Hypothalamus (tissue), 51 donors: ENCODE measurements at places on chromosomes 13 and 19.

DNA sequence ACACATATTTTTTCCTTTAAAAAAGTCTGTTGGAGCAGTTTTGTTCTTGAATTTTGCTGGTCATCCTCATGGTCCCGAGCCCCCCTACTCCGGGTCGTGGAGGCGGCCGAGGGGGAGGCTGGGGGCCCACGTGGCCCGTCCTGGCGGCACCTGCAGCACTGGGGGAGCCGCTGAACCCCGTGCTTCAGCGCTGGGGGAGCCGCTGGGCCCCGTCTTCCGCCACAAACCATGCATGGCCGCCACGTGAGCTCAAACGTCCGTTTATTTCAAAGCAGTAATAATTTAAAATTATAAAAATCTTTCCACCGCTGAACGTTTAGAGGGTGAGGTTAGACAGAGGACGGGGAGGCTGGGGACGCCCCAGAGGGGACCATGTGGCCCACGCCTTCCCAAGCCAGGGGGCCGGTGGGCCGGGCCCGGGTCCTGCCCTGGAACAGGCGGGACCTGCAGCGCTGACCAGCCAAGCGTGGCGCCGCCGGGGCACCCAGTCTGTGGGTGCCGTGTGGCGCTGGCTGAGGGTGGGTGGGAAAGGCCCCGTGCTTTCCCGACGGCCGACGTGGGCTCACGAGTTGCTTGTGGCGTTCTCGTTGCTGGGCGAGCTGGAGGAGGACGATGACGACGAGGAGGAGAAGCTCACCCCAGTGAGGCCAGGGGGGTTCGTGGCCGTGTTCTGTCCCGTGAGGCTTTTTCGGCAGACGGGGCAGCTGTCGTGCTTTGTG, 8.0 kb downstream of the FGF22 start:
- DNase-seq, result no peak

GRCh38 chr13:98398581-98398980, 178.3 kb downstream of the STK24 start:
- DNase-seq, result no peak

- DNase-seq, result no peak
Observed at GRCh38 chr13:98868932-98869331, 108.9 kb downstream of the DOCK9 start.

- DNase-seq, result peak; percentile 57
Observed at GRCh38 chr19:2166741-2167738, 3.3 kb downstream of the DOT1L start.

DNA sequence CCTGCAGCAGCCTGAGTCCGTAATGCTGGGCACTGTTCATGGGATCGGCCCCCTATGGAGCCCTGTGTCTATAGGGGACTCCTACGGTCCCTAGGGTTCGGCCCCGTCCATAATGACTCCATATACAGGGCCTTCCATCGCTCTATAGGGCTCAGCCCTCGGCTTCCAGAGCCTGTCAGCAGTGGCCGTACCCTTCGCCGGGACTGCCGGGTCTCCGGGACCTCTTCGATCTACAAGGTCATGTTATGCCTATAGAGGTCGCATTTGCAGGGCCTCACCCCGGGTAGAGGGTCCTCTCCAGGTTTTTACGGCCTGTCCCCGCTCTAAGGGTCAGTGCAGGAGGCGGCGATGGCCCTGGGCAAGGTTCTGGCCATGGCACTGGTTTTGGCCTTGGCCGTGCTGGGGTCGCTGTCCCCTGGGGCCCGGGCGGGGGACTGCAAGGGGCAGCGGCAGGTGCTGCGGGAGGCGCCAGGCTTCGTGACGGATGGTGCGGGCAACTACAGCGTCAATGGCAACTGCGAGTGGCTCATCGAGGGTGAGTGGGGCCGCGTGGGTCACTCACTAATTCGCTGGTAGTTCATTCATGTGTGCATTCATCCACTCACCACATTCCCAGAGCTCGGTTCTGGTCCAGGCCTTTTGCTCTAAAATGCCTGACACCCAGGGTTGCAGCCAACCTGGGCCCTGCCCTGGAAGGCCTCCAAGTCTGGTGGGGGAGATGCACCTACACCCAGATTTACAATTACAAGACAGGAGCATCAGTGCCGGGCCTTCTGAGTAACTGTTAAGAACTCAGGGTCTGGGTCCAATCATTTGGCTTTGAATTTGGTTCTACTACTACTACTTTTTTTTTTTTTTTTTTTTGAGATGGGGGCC, 699 bp downstream of the MEGF8 start:
- DNase-seq, result peak; percentile 41

GRCh38 chr19:3767050-3767449, 4.6 kb downstream of the MRPL54 start:
- no peak for DNase-seq

DNA sequence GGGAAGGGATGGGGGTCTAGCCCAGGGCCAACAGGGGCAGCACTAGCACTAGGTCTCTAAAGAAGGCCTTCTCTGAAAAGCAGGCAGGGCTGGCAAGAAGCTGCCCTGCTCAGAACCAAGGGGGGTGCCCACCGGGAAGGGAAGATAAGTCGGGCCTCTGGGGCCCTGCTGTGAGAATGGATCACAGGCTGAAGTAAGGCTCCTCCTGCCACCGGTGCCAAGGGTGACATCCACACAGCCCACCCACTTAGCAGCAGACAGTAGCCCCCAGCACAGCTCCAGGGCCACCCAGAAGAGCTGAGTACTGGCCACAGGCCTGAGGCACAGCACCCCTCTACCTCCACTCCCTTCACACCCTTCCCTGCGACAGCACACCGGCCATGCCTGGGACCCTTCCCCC, 5.9 kb downstream of the ELL start:
- no peak for DNase-seq

- no peak for DNase-seq
Observed at GRCh38 chr19:16548956-16549355, 6.7 kb upstream of the CHERP start.

DNA sequence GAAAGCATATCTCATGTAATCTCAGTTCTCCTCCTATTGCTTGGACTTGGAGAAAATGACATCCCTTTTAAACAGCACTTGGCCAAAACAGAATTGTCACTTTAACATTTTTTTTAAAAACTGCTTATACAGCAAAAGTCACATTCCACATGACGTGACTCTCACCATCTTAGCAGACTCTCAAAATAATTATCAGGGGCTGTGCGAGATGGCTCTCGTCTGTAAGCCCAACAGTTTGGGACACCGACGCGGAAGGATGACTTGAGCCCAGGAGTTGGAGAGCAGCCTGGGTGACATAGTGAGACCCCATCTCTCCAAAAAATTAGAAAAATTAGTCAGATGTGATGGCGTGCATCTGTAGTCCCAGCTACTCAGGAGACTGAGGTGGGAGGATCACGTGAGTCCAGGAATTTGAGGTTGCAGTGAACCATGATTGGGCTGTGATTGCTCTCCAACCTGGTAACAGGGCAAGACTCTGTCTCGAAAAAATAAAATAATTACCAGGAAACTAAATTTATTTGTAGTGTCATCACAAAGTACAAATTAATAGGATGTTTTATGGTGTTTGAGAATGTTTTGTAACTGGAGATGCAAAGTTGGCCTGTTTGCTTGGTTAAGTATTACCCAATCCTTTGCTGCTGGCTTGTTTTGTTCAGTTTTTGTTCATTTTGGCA, 8.8 kb downstream of the SAFB start:
- DNase-seq, result no peak

DNA sequence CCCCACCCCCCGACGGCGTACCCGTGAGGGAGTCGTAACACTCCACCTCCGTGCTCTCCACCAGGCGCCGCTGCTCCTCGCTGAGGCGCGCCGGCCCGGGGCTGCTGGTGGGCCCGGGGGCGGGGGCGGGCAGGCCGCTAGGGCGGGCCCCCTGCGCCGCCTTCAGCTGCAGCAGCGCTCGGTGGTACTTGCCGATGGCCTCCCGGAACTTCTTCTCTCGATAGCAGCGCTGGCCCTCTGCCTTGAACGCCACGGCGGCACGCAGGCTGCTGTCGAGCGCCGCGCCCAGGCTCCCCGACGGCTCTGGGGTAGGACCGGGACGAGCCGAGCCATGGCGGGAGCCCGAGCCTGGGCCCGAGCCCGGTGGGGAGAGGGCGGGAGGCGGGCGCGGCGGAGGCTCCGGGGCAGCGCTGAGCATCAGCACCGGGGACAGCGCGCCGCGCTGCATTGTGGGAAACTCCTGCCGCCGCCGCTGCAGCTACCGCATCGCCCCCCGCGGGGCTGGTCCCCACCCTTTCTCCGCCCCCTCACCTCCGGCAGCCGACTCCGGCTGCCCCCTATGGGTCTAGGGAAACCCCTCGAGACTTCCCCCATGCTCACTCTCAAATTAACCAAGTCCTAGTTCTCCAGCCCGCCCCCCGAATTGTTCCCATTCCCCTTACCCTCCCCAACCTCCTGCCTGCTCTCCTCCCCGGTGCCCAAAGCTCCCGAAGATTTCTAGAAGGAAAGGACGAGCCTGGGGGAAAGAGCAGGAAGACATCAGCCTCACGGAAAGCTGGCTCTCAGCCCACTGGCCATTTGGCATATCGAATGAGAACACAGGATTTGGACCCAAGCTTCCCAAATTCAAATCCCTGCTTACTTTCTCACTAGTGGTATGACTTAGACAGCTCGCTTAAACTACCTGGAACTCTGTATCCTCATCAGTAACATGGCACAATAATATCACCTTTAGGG, at the start of gene TTC9B:
TTC9B (minus strand) TSS at position 451 of the 957 bp plus-strand sequence; CDS start at position 448, 3 bp downstream.
- peak; percentile 19 for DNase-seq

GRCh38 chr13:47798906-47799305, 202.2 kb downstream of the SUCLA2 start:
- no peak for DNase-seq

- no peak for DNase-seq
Observed at GRCh38 chr19:35310331-35310730, 18.4 kb downstream of the MAG start.

DNA sequence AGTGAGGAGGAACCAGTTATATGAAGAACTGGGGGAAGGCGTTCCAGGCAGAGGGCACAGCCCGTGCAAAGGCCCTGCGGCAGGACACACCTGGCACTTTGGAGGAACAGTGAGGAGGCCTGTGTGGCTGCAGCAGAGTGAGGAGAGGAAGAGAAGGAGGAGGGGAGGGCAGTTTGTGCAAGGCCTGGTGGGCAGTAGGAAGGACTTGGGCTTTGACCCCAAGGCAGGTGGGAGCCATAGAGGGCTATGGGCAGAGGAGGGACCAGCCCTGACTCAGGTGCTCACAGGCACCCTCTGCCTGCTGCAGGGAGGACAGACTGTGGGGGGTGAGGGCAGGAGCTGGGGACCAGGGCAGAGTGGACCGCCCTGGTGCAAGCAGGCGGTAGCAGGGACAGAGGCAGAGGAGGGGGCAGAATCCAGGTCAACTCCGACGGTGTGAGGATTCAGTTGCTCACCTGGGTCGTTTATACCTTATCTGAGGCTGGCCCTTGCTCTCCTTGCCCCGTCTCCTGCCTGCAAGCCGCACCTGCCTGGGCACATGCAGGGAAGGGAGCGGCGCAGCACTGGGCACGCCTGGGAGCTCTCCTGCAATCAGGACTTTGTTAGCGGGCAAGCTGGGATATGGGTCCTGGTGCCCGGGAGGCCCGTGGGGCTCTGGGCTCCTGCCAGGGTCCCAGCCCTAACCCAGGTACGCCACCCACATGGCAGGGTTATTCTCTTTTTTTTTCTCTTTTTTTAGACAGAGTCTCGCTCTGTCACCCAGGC, 34.8 kb downstream of the NFIC start:
- no peak for DNase-seq

GRCh38 chr19:20165971-20166592, 932 bp upstream of the ZNF486 start:
- DNase-seq, result no peak

DNA sequence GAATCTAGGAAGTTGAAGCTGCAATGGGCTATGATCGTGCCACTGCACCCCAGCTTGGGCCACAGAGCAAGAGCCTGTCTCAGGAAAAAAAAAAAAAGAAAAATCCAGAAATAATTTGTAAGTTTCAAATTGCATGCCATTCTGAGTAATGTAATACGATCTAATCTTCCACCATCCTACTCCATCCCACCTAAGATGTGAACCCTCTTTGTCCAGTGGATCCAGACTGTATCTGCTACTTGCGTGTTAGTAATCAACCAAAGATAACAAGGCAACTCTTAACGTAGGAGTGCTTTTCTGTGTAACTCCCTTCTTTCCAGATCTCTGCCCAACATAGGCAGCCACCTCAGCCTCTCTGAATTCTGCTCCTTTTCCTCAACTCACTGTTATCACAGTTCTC, 24.3 kb downstream of the RFC3 start:
- DNase-seq, result no peak

DNA sequence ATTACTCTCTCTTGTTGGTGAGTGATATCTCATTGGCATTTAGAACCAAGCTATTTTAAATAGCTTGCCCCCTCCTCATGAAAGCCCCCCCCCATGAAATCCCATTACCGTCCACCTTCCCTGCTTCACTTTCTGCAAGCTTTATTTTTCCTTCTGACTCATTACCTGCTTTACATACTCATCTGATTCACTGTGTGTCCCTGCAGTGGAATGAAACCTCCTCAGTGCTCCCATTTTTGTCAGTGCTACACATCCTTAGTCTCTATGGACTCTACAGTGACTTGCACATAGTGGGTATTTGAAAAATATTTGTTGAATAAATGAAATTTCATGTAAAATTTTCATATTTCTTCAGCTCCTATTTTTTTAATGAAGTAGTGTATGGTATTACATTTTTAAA, 62.3 kb downstream of the DOCK9 start:
- DNase-seq, result no peak

DNA sequence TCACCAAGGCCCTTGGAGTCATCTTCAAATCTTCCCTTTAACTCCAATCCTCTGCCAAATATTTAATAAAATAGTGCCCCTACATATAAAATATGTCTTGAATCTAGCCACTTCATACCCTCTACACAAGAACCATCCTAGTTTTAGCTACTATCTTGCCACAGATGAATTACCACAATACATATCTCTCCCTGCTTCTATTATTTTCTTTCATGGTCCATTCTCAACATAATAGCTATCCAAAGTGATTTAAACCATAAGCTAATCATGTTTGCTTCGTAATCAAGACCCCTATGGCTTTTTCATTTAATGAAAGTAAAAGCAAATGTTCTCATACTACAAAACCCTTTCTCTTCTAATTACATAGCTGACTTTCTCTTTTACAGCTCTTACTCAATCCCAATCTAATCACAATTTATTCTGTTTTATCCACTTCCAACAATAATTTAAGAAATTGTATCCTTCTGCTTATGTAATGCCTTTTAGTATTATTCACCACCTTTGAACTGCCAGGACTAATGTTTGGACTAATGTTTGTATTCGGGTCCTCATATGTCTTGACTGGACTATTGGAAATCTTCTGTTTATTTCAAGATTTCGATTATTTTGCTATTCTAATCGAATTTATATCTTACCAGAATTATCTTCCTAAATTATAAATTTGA, 412.0 kb downstream of the SLITRK1 start:
- no peak for DNase-seq

DNA sequence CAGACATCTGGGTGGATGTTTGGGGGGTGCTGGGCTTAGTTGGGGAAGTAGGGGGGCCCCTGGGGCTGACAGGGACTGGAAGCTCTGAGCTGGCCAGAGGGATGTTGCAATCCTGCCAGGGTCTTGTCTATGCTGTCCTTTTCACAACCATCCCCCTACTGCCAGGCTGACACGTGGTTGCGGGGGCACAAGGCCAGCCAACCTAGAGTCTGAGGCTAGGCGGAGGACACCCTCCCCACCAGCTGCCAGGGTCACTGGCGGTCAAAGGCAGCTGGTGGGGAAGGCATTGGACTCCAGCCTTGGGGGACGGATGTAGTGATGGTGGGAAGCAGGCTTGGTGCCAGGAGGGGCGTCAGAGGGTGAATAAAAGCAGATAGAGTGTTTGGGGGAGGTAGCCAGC, 1.6 kb upstream of the APOC1 start:
- DNase-seq, result peak; percentile 32
